Stimulated activated CD8-positive, alpha-beta memory T cell treated with anti-CD3 and anti-CD28 coated beads, Interleukin-7, amount 100 ng/mL, for 48 hours (primary cell): ENCODE measurements at places on chromosomes 4 and X.

GRCh38 chrX:17842769-17843525 is 18.2 kb downstream of the RAI2 start:
- no peak for DNase-seq

DNA sequence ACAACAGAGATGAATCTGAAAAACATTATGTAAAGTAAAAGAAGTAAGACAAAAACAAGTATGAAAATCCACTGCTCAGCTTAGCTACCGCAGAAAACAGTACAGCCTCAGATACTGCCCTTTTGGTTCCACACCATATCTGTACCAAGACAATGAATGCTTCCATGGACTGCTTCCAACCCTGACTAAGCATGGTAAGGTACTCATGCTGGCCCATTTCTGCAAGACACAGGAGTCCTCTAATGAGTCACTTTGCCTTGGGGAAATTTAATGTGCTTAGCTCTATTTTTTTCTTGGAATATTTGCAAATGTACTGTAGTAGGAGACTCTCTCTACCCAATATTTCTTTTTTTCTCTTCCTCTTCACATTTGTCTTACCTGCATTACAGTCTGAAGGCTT is 931.7 kb upstream of the HS3ST1 start:
- DNase-seq = no peak

- DNase-seq = peak; percentile 20
Measured at GRCh38 chrX:15471028-15471427, 22.1 kb downstream of the PIR start.

GRCh38 chrX:153573984-153574383 is 25.0 kb downstream of the CCNQ start:
- no peak for DNase-seq

- DNase-seq = no peak
Measured at GRCh38 chr4:28378109-28378830, 1517.6 kb downstream of the STIM2 start.

- DNase-seq = no peak
Measured at GRCh38 chr4:39928538-39928937, 49.2 kb downstream of the PDS5A start.

- no peak for DNase-seq
Measured at GRCh38 chr4:173577963-173578362, 47.9 kb upstream of the HAND2 start.

GRCh38 chr4:105453550-105454205 is 20.2 kb downstream of the PPA2 start:
- DNase-seq = peak; percentile 21

DNA sequence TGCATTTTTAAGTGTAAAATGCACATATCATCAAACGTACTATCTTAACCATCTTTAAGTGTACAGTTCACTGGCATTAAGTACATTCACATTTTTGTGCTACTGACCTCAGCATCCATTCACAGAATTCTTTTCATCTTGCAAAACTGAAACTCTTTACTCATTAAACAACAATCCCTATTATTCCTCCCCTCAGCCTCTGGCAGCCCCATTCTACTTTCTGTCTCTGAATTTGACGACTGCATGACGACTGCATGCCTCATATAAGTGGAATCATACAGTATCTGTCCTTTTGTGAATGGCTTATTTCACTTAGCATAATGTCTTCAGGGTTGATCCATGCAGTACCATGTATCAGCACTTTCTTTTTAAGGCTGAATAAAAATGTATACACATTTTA is 38.7 kb downstream of the CNKSR2 start:
- DNase-seq = no peak

- no peak for DNase-seq
Measured at GRCh38 chr4:183838987-183839712, 66.0 kb upstream of the STOX2 start.

DNA sequence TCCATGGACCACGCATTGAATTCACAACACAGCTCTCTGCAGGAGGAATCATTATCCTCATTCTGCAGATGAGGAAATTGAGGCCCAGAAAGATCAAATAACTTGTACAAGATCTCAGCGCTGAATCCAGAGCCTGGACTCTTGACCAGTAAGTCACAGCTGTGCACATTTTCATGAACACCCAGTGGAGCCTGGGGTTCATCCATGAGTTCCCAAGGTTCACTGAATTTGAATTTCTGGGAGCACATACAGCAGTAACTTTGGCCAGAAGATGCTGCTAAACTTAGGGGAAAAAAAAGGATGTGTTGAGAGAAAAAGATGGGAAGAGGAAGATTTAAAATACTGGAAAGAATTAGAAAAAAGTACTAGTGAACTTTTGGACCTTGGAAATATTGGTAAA is 218.7 kb upstream of the PPARGC1A start:
- DNase-seq = no peak

GRCh38 chrX:43958529-43958928 is 14.7 kb downstream of the NDP start:
- no peak for DNase-seq

GRCh38 chrX:136899221-136899620 is 18.7 kb upstream of the RBMX start:
- no peak for DNase-seq

- DNase-seq = no peak
Measured at GRCh38 chrX:133523526-133523925, 108.2 kb upstream of the GPC4 start.

GRCh38 chr4:153528705-153529485 is 62.7 kb downstream of the TMEM131L start:
- DNase-seq = no peak

DNA sequence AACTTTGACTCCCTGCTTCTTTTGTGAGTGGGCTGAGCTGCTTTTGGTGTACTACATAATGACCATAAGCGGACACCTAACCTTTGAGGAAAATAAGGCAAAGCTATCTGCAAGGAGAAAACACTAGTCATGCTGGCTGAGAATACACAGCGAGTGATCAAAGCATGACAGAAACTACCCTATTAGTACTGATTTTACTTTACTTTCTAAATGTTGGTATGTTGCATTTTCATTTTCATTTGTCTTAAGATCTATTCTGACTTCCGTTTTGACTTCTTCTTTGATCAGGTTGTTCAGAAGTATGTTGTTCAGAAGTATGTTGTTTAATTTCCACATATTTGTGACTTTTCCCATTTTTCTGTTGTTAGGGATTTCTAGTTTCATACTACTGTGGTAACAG is 361.1 kb downstream of the TRAM1L1 start:
- no peak for DNase-seq

DNA sequence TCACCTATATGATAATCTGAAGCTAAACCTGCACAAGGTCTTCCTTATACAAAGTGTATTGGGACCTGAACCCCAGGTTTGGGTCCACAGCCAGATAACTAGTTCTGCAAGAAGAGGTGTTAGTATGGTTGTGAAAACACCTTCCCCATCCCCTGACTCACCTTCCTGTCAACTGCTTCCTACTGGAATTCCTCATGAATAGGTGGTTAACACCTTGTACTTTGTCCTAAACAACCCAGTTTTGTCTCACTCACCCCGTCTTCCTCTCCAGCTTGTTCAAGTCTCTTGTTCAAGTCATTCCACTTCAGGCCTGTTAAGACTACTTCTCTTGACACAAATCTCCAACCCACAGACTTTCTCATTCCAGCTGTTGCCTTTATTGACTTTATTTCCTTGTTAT is 45.5 kb downstream of the CCNG2 start:
- no peak for DNase-seq

GRCh38 chrX:51420610-51421009 is 75.8 kb downstream of the NUDT11 start:
- no peak for DNase-seq

GRCh38 chr4:57270346-57270745 is 160.2 kb upstream of the IGFBP7 start:
- no peak for DNase-seq

DNA sequence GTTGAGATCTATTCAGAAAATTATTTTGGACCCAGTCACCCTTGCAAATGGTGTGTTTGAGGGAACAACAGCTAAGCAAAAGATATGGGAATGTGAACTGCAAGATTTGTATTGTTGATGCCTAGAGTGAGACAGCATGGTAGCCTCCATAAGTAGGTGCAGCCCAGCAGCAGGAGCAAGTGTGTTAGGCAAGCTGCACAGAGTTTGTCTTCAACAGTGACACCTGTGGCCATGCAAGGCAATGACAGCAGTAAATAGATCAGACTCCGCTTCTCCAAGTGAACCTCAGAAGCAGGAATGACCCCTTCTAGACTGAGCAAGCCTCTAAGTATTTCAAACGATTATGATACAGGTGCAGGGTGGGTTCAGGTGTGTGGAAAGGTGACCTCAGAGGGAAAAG is 133.4 kb upstream of the MSX1 start:
- no peak for DNase-seq

- DNase-seq = no peak
Measured at GRCh38 chr4:107453987-107454386, 266.0 kb downstream of the PAPSS1 start.

- DNase-seq = no peak
Measured at GRCh38 chr4:176601124-176601523, 191.6 kb downstream of the VEGFC start.

GRCh38 chr4:110005461-110006056 is 92.9 kb downstream of the EGF start:
- DNase-seq = no peak

GRCh38 chr4:46329118-46329976 is 60.6 kb downstream of the GABRA2 start:
- DNase-seq = no peak

- DNase-seq = no peak
Measured at GRCh38 chrX:20042221-20042620, 51.4 kb upstream of the BCLAF3 start.

GRCh38 chr4:10611673-10612072 is 72.9 kb downstream of the CLNK start:
- DNase-seq = no peak
